Left kidney (tissue), 8 donors: ENCODE measurements at places on chromosomes 13 and 19.

DNA sequence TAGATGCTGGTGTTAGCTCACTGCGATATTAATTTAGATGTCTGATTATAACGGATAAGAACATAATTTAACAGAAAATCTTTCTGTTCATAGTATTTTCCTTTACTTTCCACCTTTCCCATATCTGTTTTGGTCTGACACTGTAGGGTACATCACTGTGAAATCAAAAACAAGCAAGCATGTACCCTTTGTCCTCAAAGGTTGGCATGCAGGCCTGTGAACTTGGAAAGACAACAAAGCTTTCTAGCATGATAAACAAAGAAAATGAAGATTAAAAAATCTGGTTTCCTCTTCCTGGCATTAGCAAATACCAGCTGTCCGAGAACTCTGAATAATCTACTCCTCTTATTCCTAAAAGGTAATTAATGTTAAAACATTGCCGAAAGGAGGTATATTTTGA, 31.6 kb downstream of the THSD1 start:
- no peak for DNase-seq

GRCh38 chr13:112905619-112905989, 63.4 kb upstream of the MCF2L start:
- DNase-seq, result no peak

DNA sequence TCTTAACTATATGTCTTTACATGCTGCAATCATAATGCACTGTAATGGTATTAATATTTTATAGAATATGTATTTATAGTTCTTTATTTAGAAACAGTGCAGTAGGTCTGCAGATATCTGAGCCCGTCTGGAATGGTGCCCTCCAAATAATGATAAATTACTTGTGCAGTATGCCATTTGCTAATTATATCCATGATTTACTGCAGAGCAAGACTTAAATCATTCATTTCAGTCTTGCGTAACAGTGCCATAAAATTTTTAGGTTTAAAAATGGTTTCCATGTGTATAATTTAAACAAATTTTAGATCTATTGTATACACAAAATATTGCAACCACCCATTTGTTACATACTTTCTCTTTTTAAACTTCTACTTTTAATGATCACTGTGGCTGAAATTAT, 175.1 kb downstream of the ZNF536 start:
- DNase-seq, result no peak

GRCh38 chr19:38370299-38370698, 4.1 kb upstream of the PSMD8 start:
- DNase-seq, result no peak

- DNase-seq, result no peak
These were observed 5.9 kb downstream of the CACNG7 start for GRCh38 chr19:53915000-53915399.

DNA sequence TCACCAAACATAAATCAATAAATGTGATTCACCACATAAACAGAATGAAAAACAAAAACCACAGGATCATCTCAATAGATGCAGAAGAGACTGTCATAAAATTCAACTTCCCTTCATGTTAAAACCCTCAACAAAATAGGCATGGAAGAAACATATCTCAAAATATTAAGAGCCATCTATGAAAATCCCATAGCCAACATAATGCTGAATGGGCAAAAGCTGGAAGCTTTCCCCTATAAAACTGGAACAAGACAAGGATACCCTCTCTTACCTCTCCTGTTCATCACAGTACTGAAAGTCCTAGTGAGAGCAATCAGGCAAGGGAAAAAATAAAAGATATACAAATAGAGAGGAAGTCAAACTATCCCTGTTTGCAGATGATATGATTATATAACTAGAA, 806.1 kb upstream of the MIR17HG start:
- DNase-seq, result no peak

DNA sequence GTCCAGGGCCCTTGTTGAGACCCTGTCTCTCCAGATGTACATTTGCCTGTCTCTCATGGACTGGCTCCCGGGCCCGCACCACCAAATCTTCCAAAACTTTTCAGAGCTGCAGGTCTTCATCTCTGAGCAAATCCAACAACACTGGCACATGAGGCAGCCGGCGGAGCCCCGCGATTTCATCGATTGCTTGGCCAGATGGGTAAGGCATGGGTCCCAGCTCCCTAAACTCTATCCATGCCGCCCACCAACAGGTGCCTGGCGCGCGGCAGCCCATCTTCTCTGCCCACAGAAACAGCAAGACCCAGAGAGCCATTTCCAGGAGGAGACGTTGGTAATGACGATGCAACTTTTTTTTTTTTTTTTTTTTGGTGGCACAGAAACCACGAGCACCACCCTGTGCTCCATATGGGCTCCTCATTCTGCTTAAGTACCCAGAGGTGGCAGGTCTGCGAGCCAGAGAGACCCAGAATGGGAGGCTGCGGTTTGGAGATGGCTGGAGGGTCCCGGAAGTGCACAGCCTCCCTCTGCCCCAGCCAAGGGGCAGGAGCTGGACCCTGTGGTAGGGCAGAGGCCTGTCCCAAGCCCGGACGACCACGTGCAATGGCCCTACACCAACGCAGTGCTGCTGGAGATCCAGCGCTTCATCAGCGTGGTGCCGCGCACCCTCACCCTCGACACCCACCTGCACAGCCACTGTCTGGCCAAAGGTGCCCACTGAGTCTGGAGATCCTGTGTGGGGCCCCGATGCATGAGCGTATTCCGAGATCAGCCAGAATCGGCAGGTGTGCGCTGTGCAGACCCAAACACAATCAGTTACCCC, 22.6 kb downstream of the CYP2F1 start:
- no peak for DNase-seq

DNA sequence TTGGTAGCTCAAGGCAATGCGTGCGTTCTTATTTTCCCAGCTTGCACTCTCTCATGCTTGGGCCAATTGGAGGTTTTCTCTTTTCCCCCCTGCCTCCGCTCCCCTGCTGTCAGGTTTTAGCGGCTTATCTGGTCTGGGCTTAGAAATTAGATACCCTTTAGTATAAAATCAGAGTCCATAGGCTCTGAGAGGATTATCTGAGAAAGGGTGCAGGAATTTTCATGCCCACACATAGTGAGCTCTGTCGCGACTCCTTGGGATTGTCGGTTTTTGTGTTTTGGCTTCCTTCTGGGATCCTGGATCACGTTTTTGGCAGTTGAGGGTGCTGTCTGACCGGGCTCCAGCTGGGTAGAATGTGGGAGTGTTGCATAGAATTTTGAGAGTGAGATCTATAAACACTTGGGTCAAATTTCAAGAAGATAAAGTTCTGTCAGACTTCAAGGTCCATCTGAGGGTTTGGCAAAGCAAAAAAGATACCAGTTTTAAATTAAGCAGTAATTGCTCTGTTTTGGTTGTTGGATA, 12.4 kb downstream of the CHAF1A start:
- no peak for DNase-seq

GRCh38 chr13:98182589-98182988, 5.5 kb upstream of the RNF113B start:
- DNase-seq, result no peak

DNA sequence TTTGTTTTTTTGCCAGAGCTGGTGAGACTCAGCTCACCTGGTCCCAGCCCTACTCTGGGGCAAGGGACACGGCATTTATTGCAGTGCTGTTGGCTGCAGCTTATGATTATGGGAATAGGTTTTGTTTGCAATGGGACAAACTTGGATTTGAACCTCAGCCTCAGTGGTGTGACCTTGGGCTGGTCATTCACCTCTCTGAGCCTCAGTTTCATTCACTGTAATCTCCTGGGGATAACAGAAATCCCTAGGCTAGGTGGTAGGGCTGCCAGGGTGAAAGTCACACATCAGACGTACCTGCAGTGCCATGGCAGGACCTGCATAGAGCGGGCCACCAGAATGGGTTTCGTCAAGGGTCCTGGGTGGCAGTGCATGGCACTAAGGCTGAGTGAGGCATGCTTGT, 73.7 kb upstream of the MEDAG start:
- no peak for DNase-seq

- no peak for DNase-seq
These were observed 17.3 kb downstream of the DIAPH3 start for GRCh38 chr13:60146471-60146870.

DNA sequence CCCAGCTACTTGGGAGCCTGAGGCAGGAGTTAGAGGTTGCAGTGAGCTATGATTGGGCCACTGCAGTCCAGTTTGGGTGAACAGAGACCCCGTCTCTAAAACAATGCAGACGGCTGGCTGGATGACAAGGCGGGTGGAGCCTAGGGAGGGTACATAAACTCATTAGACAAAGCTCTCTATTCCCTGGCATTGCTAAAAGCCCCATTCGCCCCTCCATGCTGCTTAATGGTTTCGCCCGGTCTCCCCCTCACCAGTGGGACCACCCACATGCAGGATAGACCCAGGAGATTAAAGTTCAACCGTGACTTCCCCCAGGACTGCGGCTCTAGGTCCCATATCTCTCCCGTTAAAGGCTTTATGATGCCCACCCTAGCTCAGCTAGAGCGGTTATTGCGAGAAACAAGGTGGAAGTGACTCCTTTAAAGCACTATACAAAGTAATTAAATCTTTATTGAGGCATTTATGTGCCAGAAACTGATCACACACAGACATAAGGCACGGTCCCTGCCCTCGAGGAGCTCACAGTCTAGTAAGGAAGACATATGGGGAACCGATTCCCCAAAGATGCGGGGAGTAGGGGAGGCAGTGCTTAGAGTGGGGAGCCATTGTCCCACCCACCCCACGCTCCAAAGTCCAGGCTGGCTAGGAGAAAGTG, 4.9 kb downstream of the LYPD3 start:
- no peak for DNase-seq

DNA sequence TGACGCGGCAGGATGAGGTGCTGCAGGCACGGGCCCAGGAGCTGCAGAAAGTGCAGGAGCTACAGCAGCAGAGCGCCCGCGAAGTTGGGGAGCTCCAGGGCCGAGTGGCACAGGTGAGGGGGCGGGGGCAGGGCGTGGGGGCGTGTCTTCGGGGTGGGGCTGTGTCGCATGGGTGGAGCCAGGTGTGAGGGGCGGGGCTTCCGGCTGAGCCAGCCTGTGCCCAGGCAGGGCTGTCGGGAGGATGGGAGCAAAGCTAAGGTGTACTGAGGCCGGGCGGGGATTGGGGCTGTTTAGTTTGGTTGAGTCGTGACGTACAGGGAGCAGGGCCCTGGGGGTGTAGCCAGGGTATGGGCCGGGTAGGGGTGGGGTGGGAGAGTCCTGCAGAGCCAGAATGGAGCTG, 62.3 kb downstream of the KCNC3 start:
- no peak for DNase-seq

DNA sequence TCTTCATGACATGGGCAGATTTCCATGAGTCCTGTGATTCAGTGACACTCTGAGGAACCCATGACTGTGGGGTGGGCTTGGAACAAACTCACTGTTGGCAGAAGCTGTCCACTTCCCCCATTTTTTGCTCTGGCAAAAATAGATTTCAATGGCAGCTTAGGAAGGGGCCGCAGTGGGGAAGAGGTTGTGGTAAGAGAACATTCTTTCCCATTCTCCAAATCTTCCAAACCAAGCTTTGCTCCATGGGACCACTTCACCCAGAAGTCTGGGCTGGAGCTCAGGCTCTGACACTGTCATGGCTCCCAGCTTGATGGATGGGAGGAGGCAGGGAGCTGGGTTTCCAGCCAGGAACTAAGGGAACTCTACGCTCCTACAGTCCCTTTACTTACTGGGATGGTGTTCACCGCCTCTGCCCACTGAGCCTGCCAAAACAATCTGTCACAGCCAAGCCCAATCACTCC, 24.9 kb upstream of the MEDAG start:
- DNase-seq, result no peak

DNA sequence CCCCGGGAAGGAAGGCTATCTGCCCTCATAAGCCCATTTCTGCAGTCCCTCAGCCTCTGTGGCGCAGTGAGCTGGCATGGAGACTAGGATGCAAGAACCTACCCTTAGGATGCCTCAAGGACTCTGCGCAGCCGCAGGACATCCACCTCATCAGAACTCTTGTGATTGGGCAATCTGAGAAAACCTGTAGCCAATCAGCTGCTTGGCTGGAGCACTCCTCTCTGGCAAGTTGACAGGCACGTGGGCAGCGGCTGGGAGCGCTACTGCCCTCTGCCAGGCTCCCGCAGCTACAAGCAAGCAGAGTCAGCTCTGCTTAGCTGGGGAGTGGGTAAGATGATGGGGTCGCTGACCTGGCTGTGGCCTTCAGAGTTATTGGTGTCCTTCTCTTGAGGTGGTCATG, 1.5 kb upstream of the ECSIT start:
- DNase-seq, result no peak

GRCh38 chr19:46881092-46881491, 20.3 kb downstream of the ARHGAP35 start:
- no peak for DNase-seq

GRCh38 chr19:15529774-15530372, 21.5 kb downstream of the CYP4F22 start:
- no peak for DNase-seq

DNA sequence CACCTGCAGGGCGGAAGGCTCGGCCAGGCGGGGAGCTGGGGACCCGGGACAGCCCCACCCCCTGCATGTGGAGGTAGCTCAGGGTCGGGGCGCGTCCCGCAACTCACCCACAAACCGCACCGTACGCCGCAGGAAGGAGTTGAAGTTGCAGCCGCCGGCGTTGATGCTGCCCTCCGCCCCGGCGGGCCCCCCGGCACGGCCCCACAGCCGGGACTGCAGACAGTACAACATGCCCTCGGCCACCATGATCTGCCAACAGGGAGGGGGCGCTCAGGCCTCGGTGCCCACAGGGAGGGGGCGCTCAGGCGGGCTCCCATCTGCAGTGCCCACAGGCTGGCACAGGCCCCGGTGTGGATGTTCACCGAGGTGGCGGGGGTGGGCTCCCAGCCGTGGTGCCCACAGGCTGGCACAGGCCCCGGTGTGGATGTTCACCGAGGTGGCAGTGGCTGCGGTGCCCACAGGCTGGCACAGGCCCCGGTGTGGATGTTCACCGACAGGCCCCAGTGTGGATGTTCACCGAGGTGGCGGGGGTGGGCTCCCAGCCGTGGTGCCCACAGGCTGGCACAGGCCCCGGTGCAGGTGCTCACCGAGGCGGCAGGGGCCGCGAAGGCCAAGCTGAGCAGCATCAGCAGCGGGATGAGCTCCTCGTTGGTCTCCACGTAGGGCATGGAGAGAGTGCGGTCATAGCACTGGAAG, 6.5 kb downstream of the PLPPR3 start:
- DNase-seq, result no peak

DNA sequence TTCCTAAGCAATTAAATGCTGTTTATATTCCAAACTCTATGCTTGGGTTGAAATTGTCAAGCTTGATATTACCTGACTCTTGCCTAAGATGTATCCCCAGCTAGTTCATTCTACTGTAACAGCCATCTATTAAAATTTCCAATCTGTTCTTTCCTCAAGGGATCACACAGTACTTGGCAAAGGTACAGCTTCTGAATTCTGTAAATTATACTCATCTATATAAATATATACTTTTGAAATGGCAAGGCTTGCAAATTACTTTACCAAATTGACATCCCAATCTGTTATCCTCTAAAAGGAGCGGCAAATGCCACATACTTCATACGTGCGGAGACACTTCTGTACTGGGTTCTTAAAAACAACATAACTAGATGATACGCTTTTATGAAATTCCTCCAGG, 330.2 kb downstream of the DNAJC15 start:
- no peak for DNase-seq

- no peak for DNase-seq
These were observed 64.6 kb downstream of the CCNE1 start for GRCh38 chr19:29876414-29876813.
